ENCODE measurements at places on chromosomes 5 and 9.

- no peak for DNase-seq
Observed at GRCh38 chr9:35675204-35675603, 1.5 kb downstream of the CA9 start.

- no peak for DNase-seq
Observed at GRCh38 chr5:139271201-139272027, 22.1 kb upstream of the MATR3 start.

GRCh38 chr9:130030651-130031127, 12.3 kb downstream of the FNBP1 start:
- DNase-seq: peak; percentile 4

DNA sequence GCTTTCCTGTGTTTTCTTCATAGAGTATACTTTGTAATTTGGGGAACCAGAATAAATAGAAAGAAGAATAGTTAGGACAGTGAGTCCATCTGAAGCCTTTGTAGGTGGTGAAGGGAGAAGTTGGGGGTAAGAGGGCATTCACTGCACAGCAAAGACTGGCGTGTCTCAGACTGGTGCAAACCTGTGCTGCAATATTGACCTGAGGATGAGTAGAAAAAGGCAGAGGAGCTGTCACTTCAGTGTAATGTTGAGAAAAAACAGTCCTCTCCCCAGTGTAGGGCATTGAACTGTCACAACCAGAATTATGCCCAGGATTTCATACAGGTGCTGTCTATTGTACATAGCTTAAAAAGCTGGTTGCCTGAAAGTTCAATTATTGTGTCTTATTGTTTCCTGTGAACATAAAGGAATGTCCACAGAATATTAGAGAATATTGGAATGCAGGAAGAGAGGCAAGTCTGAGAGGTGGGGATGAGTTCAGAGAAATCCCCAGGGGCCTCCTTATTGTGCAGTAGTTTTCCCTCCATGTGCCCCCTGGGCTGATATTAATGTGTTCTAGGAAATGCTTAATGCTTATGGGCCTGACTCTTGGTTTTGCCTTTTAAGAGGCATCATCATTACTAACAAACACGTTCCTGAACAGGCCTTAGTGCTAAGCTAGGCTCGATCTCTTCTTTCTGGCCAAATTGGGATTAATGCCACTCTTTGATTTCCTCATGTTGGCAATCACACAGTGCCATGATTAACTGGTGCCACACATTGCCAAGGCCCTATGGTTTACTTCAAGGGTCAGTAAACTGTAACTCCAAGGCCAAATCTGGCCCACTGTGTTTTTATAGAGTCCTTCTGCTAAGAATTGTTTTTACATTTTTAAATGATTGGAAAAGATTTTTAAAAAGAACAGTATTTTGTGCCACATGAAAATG, 34.0 kb downstream of the DAPK1 start:
- DNase-seq: no peak

GRCh38 chr9:4620057-4620765, 41.9 kb upstream of the PLPP6 start:
- no peak for DNase-seq

DNA sequence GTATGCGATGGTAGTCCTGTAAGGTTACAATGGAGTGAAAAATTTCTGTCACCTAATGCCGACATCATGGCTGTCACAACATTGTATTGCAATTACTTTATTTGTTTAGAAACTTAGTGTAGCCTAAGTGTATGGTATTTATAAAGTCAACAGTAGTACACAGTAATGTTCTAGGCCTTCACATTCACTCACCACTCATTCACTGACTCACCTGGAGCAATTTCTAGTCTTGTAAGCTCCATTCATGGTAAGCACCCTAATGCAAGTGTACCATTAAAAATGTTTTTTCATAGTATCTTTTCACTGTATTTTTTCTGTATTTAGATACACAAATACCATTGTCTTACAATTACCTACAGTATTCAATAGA, 58.5 kb downstream of the ATP10B start:
- DNase-seq: no peak

DNA sequence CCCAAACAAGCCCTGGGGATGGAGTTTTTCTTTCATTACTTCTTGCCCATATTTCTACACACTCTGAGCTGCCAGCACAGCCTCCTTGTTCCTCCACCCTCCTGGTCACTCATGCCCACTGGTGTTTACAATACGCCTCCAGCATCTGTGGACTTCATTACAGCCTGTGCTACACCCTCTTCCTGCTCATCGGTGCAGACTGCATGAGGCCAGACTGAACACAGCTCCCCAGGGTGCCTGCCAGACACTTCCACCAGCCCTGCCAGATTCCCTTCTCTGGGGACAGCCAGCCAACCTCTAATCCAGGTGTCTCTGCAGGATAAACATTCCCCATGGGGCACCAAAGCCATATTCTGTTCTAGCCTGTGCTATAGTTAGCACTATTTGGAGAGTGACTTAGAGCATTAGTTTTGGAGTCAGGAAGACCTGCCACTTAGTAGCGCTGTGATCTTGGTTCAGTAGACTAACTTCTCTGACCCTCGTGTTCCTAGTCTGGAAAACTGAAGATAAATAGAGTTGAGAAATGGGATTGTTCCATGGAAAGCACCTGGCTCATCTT, 163.8 kb upstream of the KLF4 start:
- DNase-seq: no peak

DNA sequence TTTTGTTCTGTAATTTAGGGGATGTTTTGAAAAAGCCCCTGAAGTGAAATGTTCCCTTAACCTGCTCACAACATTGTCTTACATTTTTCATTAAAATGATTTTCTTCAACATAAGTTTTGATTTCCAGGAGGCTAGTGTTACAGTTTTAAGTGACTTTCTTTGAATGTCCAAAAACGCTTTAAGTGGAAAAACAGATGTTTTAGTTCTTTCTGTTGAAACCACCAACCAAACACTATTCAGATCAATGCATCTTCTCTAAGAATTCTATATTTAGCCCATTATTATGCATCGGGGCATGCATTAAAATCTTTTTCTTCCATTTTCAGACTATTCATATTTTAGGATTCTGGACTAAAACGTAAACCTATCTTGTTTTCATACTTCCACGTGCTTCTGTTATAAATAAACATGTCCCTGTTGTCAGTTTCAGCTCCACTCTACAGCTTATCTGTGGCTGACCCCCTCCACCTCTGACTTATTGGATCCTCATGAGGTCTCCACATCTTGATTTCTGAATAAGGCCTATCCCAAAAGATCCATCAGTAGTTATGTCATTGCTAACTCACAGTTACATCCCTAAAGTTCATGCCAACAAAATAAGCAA, 882.3 kb upstream of the SEMA6A start:
- no peak for DNase-seq

DNA sequence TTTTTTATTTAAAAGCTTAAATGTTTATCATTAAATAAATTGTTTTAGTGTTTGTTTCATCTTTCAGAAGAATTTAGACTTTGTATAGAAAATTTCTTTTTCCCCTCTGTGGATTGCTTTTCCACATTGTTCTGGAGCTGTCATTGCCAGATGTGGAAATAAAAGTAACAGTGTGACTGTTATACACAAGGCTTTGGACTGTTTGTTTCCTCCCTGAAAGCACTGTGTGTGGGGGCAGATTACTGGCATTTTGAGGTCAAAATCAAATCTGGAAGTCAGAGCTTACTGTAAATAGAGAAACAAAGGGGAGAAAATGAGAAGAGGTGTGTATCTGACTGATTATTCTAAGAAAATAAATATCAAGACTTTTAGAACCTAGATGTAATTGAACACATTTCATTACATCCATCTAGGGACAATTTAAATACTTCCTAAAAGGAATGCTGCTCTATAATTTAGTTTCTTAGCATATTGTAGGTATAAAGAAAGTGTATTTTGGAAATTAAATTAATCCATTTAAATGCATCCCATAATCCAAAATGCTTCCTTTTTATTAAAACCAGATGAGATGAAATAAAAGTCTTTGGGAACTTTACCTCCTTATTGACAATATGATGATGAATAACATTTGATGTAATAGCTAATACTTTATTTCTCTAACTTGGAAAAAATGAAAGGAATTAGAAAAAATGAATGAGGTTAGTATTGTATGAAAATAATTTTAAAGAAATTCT, 51.9 kb downstream of the ERCC6L2 start:
- DNase-seq: no peak

- no peak for DNase-seq
Observed at GRCh38 chr5:5532306-5533076, 110.0 kb downstream of the ICE1 start.

- DNase-seq: no peak
Observed at GRCh38 chr5:128646176-128646575, 108.1 kb upstream of the FBN2 start.

DNA sequence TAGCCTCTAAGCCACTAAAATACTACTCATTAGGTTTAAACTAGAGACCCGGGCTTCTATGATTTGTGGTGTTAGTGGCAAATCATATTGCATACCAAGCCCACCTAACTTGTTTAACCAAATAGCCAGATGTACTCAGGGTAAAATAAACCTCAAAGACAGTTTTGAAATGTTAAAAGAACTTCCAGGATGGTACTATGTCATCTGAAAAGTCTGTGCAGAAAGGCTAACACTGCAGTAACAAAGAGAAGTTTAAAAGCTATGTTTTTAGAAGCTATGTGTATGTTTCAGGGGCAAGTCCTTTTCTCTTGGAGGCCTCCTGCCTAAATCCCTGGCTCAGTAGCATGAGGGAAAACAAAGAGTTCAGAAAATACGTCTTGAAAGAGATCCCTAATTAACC, 84.9 kb upstream of the IL7R start:
- no peak for DNase-seq

DNA sequence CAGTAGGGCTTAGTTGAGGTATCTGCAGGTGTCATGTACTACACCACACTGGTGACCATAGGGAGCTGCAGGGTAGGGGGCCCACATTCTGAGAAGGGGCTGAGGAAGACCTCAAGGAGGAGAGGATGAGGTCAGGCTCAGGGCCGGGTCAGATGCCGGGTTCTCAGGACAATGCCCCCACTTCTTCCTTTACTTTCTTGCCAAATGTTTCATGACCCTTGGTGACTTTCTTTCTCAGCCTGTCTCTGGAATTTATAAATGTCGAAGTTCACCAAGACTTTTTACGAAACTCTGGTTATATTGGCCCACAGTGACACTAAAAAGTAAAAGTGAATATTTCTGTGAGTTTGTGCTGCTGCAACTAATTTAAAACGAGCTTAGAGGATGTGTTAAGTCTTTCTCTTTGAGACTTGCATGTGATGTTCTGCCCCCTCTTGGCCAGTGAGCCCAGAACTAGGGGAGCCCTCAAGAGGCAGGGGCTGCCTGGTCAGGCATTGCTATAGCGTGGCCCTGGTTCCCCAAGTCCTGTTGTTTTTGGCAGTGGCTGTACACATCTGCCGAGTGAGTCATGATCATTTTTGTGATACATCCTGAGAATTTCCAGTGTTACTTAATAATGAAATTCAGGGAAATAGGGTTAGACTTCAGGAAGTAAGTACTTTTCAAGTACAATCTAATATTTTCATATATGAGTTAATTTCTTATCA, 11.2 kb downstream of the ACO1 start:
- DNase-seq: no peak

DNA sequence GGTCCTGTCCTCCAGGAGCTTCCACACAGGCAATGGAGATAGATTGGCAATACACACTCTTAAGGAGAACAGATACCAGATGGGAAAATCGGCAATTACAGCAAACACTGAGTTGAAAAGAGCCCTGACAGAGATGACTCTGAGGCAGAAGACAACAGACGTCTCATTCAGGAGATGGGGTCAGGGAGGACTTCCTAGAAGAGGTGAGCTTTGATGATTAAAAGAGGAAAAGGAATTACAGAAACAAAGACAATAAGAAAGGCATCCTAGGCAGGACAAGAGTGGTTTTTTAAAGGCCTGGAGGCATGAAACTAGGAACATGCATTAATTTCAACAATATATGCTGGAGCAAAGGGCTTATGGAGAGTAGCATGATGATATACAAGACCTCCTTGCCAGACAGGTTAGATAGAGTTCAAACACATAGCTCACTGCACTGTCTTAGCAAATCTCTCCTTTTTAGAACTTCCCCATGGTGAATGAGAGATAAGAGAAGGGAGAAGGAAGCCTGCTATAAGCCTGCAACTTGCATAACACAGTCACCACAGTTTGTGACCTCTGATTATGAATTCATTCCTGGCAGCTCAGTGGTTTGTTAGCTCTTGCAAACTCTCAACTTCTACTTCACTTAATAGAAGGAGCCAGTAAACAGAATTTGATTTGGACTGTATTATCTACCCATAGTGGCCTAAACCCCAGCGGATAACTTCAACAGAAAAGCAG, 48.5 kb downstream of the SIL1 start:
- no peak for DNase-seq

DNA sequence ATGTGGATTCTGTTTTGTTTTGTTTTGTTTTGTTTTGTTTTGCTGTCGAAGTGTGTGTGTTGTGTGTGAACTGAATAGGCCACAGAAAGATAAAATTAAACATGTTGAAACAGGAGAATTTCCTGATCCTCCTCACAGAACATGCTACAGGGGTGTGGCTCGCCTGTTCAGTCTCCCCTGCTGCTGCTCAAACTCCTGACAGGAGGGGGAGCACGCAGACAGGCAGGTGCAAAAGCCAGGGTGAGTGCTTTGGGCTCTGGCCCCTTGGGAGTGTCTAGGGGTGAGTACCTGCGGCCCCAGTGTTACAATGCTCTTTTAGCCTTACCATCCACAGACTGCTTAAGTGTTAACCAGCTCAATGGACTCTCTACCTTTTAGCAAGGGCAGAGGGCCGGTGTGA, 473.5 kb downstream of the MAT2B start:
- DNase-seq: no peak

GRCh38 chr5:35838370-35839042, 18.2 kb upstream of the IL7R start:
- DNase-seq: peak; percentile 64

GRCh38 chr9:80550181-80550580, 978.4 kb downstream of the TLE4 start:
- no peak for DNase-seq

DNA sequence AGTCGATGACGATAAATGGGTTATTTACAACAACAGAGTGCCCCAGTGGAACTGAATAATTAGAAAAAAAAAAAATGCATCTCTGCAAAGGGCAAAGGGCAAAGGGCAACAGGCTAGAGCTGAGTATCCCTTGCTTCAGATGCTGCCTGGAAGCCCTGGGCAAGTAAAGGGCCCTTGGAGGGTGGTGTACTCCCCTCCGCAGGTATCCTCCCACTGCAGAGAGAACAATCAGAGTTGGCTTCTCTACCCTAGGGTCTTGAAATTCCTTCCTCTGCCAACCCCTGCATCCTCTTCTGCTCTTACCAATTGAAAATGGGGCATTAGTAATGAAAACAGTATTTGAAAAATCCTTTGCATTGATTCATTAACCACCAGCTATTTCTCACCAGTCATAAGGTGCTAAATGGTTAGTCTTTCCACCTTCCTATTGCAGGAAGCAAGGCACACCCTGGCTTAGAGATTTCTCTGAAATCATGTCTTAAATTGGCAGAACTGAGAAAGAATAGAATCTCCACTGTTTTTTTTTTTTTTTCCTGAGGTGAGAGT, 122.6 kb downstream of the SEMA6A start:
- no peak for DNase-seq

Data from stimulated activated naive CD8-positive, alpha-beta T cell treated with anti-CD3 and anti-CD28 coated beads, Interleukin-15, Interleukin-2, amounts not matched to agents 100 U/mL and 50 U/mL, for 24 hours (primary cell).